ENCODE measurements at places on chromosomes 5 and 9.
A peak's percentile ranks its signal among the peaks of the same experiment; 100 is the strongest.

- DNase-seq: no peak
These were observed 215.3 kb downstream of the NFIB start for GRCh38 chr9:14098486-14099180.

GRCh38 chr9:106587042-106587441 is 275.9 kb upstream of the ZNF462 start:
- DNase-seq: no peak

- DNase-seq: no peak
These were observed 119.5 kb downstream of the FAM114A2 start for GRCh38 chr5:153919161-153919560.

DNA sequence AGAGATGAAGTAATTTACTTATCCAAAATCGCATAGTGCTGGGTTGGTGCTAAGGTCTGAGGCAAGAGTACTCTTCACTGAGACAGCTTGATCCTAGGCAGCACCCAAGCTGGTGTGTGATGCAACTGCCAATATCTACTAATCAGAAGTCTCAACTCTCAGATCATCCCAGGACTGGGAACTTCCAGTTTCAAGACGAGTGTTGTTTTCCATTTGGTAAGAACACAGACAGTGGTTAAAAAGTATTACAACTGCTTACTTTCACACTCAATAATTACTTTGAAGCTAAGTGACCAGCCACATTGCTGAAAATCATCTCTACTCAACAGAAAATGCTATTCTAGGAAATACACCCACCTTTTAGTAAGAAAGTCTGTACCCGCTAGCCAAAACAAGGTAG is 45.3 kb downstream of the FBXW11 start:
- no peak for DNase-seq

DNA sequence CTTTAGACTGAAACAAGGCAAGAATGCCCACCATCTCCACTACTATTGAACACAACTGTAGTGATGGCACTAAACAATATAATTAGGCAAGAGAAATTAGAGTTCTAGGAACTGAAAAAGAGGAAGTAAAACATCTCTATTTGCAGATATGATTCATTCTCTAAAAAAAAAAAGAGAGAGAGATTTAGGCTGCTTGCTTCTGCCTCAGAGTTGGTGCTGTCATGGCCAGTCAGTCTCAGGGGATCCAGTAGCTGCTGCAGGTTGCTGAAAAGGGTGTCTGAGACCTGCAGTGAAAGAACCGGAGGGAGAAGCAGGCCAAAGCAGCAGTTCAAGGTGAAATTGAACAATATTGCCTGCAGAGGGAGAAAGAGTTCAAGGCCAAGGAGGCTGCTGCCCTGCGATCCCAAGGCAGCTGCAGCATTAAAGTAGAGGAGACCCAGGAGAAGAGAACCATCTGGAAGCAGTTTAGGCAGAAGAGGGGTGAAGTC is 72.5 kb downstream of the AP3B1 start:
- DNase-seq: peak; percentile 22

- DNase-seq: no peak
These were observed 5.8 kb downstream of the OCLN start for GRCh38 chr5:69498384-69498783.

DNA sequence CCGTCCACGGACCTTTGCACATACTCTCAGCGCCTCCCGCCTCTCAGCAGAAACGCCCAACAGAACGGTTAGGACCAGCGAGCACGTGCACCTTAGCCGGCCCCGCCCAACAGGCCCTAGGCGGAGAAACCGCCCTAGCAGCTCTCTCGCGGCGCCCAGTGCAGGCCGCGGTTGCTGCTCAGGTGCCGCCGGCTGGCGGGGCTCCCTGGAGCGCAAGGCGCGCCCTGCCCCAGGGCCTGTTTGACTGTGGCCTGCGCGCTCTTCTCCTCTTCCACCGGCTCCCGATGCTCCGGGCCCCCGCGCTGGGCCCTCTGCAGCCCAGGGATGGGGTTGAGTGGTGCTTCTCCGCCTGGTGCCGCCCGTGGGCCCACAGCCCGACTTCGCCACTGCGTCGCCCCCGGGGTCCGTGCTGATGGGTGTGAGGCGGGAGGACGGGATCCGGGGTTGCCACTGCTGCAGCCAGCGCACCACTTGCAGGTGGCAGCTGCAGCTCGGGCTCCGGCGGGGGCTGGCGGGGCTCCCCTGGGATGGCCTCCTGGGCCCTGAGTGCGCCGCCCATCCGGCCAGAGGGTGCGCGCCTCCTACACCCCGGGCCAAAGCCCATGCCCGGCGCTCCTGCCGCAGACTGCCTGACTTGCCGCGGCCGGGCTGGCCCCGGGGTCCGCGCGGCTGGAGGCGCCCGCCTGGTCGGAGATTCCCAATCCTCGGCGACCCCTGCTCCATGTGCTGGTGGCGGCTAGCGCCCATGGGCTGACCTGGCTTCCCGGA is 1889.4 kb upstream of the CDH9 start:
- DNase-seq: no peak

GRCh38 chr5:61525512-61526206 is 193.6 kb downstream of the ZSWIM6 start:
- no peak for DNase-seq

DNA sequence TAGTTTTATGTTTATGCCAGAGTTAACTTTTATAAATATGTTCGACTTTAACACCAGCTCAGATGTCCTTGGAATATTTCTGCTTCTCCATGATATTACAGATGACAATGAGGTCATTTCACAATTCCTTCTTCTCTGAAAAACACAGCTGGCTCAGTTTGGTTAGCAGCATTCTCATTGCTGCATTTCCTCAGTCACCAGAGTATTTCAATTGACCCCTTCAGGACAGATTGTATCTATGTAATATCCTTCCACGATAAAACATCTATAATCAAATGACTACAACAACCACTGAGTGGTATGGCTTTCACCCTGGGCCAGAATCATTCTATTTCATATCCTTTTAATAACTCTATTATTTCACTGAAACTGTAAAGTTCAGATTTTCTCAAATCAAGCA is 148.7 kb downstream of the OXCT1 start:
- no peak for DNase-seq

DNA sequence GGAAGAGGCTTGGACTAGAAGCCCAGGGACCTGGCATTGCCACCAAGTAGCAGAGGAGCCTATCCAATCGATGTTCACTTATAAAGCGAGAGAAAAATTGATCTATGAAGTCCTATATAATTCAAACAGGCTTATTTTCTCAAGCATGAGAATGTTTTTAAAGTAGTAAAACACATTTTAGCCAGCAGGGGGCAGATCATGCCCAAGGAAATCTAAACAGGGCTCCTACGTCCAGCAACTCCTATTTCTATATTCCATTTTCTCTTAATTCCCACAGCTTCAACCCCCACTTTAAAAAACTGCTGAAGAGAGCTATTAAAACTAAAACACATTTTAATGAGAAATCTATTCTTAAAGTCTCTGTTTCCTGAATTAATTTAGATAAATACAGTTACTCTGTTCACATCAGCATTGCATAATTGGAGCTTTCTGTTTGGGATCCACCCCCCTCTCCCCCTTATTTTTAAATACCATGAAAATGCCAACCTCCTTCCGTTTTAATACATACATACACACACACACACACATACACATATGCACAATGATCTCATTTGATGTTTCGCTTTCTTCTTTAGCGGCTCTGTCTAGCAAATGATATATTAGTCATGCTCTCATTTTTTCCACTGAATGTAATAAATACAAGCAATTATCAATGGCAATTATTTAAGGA is 144.9 kb downstream of the MYO10 start:
- DNase-seq: no peak

GRCh38 chr9:126211441-126212074 is 115.1 kb upstream of the MVB12B start:
- DNase-seq: no peak

GRCh38 chr9:33740075-33740474 is 55.3 kb upstream of the PRSS3 start:
- DNase-seq: no peak

DNA sequence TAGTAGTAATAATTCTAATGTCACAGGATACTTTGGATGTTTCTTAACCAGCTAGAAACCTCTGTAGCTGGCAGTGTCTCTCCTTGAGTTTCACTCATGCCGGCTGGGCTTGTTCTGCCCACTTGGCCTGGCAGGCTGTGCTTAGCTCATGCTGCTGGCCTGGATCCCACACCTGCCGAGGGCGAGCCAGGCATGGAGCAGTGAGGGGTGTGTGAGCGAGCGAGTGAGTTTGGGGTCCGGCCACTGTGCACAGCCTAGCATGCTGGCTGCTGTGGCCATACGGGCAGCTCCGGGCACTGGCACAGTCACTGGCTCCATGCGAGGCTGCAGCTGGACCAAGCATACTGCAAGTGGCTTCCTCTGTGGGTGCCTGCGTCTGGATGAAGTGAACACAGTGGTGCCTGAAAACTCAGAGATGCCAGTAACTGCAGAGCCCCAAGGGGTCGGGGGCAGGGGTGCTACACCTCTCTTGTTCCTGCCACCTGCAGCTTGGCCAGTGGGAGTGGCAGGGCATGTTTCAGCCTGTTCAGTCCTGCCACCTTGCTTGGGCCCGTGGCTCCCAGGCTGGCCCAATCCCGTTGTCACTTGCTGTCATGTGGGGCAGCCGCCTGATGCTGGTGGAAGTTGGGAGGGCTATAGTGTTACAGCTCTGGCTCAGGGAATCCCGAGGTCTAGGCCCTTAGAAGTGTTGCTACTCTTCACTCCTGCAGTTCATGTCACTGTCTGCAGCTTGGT is 9.9 kb downstream of the FSD1L start:
- DNase-seq: no peak

GRCh38 chr9:125758986-125759763 is 12.0 kb downstream of the PBX3 start:
- no peak for DNase-seq

DNA sequence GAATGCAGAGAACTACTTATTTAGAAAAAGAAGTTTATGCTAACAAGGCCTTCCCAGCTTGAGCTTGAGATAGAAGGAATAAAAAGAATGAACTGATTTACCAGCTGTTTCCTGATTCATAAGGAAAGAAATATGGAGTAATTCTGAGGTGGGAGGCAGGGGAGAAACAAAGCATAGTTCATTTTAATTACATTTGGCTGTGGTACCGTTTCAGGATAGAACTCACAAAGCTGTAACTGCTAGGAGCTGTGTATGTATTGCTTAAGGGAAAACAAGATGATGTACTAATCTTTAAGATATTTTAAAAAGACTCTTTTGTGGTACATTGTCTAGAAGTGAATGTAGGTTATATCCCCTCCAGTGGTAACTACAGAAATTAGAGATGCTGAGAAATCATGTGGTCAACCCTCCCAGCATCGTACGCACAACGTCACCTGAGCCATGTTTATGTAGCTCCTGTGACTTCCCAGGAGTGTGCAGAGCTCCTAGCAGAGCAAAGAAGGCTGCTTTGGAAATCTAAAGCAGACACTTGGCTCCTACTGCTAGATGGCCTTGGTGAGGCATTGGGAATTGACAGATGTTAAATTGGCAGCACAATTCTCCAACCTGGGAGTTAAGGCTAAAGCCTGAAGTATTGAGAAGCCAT is 208.3 kb upstream of the VLDLR start:
- DNase-seq: no peak

DNA sequence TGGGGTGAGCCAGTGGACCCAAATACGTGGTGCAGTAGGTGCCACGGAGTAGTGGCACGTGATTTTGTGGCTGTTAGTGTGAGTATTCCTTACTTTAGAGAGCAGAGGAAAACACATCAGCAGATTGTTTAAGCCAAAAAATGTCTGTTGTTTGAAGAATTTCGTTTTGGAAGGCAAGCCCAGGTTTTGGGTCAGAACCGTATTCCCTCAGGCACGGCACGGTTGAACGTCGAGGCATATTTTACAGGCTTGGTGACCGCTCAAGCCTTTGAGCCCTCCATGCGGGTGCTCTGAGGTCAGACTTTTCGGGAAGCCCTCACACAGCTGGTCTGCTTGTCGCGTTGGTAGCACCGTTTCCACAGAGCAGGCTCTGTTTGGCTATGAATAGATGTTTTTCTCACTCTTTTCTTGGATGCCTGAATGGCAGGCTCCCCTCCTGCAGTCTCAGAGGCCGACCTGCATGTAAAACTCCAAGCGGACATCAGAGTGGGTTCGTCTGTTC is 27.2 kb downstream of the NEK6 start:
- no peak for DNase-seq

DNA sequence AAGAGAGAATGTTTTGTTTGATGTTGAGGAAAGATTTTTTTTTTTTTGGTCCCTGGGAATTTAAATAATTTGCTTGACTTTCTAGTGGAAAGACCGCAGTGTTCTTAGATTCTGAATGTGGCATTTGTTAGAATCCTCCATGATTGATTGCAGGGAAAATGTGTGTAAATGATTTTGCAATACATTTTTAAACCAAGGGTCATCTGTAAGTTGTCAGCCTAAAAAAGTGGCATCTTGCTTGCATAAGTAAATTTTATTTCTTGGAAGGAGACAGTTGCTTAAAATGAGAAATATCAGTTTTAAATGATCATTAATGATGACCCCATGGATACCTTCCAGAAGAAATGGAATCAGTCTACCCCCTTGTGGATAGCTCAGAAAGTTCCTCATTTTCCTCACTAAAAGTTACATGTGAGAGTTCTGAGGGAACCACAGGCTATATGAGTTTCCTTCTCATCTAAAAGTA is 105.1 kb upstream of the SLC25A48 start:
- DNase-seq: no peak

DNA sequence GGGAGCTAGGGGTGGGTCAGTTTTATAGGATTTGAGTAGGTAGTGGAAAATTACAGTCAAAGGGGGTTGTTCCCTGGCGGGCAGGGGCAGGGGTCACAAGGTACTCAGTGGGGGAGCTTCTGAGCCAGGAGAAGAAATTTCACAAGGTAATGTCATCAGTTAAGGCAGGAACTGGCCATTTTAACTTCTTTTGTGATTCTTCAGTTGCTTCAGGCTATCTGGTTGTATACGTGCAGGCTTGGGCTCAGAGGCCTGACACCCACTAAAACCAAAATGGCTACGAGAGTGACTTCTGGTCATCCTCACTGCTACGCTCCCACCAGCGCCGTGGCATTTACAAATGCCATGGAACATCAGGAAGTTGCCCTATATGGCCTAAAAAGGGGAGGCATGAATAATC is 20.7 kb upstream of the NXNL2 start:
- no peak for DNase-seq
